ENCODE measurements at places on chromosomes 2 and 18. TPM values are rescaled to one million over a fixed set of nuclear protein-coding genes. Genes with fewer than 3 reads are reported as not detected.

GALR1 gene
- total RNA-seq = not detected

ASTL gene
- total RNA-seq = not detected

C2orf78 gene
- total RNA-seq = not detected

KIAA2012 gene
- not detected for total RNA-seq

MARCHF4 gene
- total RNA-seq = 17.2 TPM

ANKRD36 gene
- total RNA-seq = 9.9 TPM

TOGARAM2 gene
- total RNA-seq = not detected

SCN1A gene
- not detected for total RNA-seq
